ENCODE measurements at places on chromosomes 2 and 18.

- no peak for DNase-seq
These were observed 162.0 kb downstream of the SH3BP4 start for GRCh38 chr2:235113854-235114253.

DNA sequence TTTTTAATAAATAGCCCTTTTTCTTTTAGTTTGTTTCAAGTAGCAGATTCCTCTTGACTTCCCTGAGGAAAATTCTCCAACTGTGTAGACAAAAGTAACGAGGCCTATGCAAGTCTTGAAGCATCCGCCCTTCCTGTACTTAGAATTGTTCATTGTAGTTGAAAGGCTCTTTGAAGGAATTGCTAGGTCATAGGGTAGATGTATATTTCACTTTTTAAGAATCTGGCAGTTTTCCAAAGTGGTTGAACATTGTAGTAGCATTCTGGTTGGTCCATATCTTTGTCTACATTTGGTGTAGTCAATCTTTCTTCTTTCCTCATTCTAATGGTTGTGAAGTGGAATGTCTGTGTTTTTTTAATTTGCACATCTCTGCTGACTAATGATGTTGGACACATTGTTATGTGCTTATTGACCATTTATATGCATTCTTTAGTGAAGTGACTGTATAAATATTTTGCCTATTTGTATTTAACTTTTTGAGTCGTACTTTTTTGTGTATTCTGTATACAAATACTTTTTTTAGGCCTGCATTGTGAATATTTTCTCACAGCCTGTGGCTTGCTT lies 5.6 kb upstream of the SERPINB11 start:
- no peak for DNase-seq

DNA sequence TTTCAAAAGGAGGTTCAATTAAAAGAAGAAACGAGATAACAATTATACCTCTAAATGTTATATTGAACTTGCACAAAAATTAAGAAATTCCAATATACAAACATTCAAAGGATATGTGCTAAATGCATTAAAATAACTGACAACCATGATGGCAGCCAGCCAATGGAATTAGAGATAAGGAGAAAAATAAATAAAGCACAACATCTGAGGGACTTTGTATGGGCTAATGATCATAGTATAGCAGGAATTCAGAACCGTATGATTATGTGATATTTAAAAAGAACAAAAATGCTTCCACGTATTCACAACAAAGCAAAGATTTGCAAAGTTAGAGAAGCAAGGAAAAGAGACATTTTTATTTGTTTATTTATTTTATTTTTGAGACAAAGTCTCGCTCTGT lies 1103.0 kb downstream of the CBLN2 start:
- no peak for DNase-seq

DNA sequence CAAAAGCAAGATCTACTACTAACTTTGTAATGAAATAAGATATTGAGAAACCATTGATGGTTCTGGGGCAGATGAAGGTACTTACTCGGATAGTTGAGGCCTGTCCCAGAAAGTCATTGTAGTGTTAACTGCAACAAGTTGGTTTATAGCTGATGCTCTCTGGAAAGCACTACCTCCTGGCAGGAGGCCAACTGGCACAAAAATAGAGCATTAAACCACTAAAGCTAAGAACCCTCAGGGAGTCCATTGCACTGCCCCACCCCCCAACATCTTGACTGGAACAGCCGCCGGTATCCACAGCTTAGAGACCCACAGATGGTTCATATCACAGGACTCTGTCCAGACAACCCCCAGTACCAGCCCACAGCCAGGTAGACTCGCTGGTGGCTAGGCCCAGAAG lies 552.5 kb upstream of the CRIM1 start:
- DNase-seq = no peak

GRCh38 chr2:219457784-219458369 lies 23.2 kb downstream of the SPEG start:
- DNase-seq = no peak

Data from T-helper 2 cell (primary cell).